Left renal pelvis (tissue), 4 donors: ENCODE measurements at places on chromosomes 2 and 18. TPM values are rescaled to one million over a fixed set of nuclear protein-coding genes. Genes with fewer than 3 reads are reported as not detected.

The AMER3 gene
- 0.03 TPM for polyA plus RNA-seq

The GFPT1 gene
- 43.1 TPM for polyA plus RNA-seq

DNA sequence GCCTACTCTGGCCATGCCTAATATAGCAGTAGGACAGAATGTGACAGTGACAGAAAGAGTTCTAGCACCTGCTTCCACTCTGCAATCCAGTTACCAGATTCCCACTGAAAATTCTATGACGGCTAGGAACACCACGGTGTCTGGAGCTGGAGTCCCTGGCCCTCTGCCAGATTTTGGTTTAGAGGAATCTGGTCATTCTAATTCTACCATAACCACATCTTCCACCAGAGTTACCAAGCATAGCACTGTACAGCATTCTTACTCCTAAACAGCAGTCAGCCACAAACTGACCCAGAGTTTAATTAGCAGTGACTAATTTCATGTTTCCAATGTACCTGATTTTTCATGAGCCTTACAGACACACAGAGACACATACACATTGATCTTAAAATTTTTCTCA lies 45.2 kb upstream of the TTR start:
- DNase-seq: no peak

The CCDC121 gene
- polyA plus RNA-seq: 12.3 TPM

- DNase-seq: no peak
Observed at GRCh38 chr2:77443076-77443475, 79.1 kb downstream of the LRRTM4 start.

GRCh38 chr2:234517971-234518370 lies 21.1 kb upstream of the ARL4C start:
- no peak for DNase-seq

- DNase-seq: no peak
Observed at GRCh38 chr2:202418511-202418910, 42.4 kb downstream of the BMPR2 start.

The VAMP5 gene
- polyA plus RNA-seq: 36.8 TPM

GRCh38 chr2:28325567-28326468 lies 66.8 kb upstream of the FOSL2 start:
- no peak for DNase-seq

- no peak for DNase-seq
Observed at GRCh38 chr2:101147971-101148370, 3.2 kb downstream of the TBC1D8 start.

The GREB1 gene
- polyA plus RNA-seq: 14.3 TPM

DNA sequence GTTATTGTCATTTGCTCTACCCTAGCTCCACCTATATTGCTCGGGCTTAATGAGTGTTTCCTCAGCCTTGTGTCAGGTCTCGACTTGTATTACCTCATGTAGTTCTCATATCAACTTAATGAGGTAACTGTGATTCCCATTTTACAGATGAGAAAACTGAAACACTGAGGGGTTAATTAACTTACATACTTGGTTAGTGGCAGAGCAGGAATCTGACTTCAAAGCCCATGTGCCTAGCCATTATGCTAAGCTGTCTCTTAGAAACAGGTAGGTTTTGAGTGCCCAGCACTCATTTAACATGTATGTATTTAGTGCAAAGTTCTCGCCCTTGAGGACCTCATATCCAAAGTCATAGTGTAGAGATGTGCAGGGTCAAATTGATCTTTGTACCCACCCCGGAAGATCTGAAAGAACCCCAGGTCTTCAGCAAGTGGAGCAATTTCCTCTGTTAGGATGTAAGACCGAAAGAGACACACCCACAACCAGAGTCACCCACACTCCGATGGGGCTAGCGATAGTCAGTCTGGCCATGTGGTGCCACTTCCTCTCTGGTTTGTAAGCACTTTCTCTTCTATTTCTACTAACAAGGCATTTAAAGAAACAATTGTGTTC lies 121.0 kb upstream of the SLC39A10 start:
- no peak for DNase-seq

DNA sequence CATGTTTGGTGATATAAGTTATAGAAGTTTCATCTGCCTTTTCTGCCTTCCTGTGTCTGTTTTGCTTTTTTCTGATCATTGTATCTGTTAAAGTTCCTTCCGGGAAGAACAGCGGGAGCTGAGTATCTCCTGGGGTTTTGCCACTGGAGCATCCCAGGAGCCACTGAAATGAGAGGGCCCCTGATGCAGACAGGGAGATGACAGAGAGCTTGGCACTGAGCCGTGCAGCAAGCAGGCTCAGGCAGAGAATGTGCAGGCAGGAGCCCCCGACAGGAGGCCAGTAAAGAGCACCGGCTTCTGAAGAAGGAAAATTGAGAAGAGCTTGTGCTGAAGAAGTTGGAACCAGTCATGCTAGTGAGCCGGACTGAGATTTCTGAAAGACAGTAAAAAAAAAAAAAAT lies 137.8 kb downstream of the TDRD15 start:
- no peak for DNase-seq

- no peak for DNase-seq
Observed at GRCh38 chr18:27653247-27653646, 468.1 kb upstream of the CHST9 start.

The ZBTB7C gene
- polyA plus RNA-seq: 13.1 TPM

GRCh38 chr18:72419914-72420313 lies 124.2 kb downstream of the CBLN2 start:
- DNase-seq: no peak

The GCFC2 gene
- polyA plus RNA-seq: 57.1 TPM

The ASB18 gene
- polyA plus RNA-seq: not detected

The PLEK gene
- 4.5 TPM for polyA plus RNA-seq

- DNase-seq: no peak
Observed at GRCh38 chr2:8628179-8628865, 53.5 kb upstream of the ID2 start.

The VIT gene
- polyA plus RNA-seq: 0.20 TPM

The CAPN14 gene
- 0.07 TPM for polyA plus RNA-seq

The SNX17 gene
- polyA plus RNA-seq: 112 TPM

The HOXD12 gene
- 0.33 TPM for polyA plus RNA-seq

- DNase-seq: no peak
Observed at GRCh38 chr18:49814147-49814499, 790 bp upstream of the ACAA2 start.

DNA sequence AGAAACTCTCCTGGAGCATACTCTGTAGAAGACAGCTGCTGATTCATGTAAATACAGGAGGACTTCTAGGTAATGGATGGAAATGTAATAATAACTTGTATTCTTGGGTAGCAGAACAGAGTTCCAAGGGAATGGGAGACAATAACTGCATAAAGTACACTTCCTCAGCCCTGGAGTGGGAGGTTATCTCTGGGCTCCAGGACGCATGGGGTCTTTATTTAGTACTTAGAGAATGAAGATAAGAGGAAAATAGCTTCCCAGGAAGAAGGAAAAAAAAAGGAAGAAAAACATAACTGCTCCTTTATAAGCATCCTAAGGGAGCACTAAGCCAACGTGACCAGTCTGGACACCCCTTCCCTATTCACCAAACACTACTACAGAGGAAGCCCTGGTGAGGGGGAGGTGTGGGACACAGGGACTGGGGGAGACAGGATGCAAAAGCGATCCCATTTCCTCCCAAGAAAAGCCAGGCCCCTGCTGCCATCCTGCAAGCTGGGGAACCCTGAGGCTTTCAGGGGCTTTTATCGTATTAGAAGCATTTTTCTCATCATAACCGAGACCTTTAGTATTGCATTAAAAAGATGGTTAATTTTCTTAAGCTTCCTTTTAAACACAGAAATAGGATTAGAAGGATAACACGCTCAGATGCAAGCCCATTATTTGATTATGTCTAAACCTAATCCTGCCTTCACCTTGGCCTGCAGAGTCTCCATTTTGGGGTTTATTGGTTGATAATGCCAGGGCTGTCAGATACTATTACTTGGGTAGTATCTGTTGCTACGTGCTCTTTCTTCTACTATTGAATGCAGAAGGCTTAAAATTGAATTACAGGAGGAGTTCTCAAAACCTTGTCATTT lies 78.5 kb downstream of the KLF7 start:
- DNase-seq: no peak

GRCh38 chr18:76405681-76406356 lies 89.2 kb downstream of the ZNF516 start:
- no peak for DNase-seq

The PTPRM gene
- polyA plus RNA-seq: 97.1 TPM

GRCh38 chr2:9655441-9656269 lies 24.9 kb upstream of the YWHAQ start:
- no peak for DNase-seq

DNA sequence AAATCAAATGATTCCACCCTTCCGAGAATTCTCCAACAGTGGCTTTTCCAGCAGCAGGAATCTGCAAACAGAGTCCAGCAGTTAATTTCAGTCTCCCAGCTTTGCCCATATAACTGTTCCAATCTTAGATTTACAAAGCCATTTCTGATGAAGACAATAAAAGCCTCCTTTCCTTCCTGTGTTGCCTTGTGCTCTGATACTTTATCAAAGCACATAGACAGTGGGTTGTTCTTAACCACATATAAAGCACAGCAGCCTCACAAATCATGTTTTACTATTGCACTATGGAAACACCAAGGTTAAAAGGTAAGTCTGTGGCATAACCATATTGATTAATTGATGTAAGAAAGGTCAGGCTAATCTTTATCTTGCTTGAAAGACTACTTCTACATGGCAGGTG lies 89.8 kb upstream of the MMADHC start:
- no peak for DNase-seq

GRCh38 chr2:75033516-75033915 lies 75.1 kb downstream of the POLE4 start:
- no peak for DNase-seq

The LIPG gene
- 4.9 TPM for polyA plus RNA-seq

- DNase-seq: no peak
Observed at GRCh38 chr2:217804338-217804737, 198.5 kb downstream of the TNS1 start.
